ENCODE measurements at places on chromosomes 6 and 20. TPM values are rescaled to one million over a fixed set of nuclear protein-coding genes. Genes with fewer than 3 reads are reported as not detected.

DNA sequence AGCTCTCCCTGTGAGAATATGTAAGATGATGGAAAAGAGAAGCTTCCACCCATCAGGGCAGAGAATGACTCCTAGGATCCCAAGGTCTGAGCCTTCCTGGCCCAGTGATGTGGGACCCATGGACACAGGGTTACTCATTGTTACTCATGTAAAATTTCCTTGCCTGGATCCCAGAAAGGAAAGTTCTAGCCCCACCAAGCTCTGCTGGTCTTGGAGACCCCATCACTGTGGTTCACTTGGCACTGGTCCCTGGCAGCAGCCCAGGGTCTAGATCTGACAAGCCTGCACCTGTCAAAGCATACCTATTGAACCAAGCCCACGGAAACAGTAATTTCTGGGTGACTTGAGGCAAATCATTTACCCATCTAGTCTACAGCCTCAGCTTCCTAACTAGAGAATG is 22.1 kb downstream of the MDGA1 start:
- no peak for DNase-seq

DNA sequence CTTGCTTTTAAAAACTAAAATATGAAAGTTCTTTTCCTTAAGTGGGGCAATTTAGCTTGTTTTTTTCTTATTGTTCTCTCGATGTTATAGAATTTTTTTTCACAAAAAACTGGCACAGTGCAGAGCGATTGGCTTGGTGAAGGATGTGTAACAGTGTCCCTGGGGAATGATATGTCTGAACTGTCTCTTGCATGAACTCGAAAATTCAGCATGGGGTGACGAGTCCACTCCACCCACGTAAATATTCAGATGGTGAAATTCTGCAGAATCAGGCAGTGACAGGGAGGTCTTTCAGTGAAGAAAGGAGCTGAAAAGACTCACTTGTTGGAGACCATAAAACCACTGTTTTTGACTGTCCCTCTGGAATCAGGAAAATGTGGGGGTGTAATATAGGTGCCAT is 505.3 kb downstream of the MMUT start:
- no peak for DNase-seq

DNA sequence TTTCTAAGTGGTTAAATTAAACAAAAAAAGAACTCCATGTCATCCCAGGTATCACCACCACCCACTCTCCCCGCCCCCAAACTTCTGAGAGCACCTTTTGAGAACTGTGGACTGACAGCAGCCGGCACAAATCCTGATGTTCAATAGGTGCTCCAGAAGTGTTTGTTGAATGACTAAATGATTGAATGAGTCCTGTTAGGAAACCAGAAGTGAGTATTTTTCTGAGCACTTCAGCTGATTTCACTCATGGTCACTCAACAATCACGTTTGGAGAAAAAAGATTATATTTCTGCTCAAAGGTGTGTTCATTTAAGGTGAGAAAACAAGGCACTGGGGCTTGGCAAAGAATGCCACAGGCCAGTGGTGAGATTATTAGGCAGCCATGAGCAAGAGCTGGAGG is 6.2 kb upstream of the HNF4A start:
- DNase-seq = no peak

UNC93A gene
- not detected for total RNA-seq

FAM184A gene
- 3.8 TPM for total RNA-seq

All from T-cell (primary cell).